Uterus (tissue), 4 donors: ENCODE measurements at places on chromosomes 3 and 15.

DNA sequence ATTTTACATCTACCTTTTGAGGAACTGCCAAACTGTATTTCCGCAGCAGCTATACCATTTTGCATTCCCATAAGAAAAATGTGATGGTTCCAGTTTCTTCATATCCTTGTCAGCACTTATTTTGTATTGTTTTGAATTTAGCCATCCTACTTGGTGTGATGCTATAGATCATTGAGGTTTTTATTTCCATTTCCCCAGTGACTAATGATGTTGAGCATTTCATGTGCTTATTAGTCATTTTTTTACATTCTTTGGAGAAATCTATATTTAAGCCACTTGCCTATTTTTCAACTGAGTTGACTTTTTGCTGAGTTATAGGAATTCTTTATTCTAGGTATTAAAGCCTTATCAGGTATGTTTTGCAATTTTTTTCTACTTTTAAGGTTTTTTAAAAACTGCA is 347.6 kb upstream of the RARB start:
- DNase-seq = no peak

DNA sequence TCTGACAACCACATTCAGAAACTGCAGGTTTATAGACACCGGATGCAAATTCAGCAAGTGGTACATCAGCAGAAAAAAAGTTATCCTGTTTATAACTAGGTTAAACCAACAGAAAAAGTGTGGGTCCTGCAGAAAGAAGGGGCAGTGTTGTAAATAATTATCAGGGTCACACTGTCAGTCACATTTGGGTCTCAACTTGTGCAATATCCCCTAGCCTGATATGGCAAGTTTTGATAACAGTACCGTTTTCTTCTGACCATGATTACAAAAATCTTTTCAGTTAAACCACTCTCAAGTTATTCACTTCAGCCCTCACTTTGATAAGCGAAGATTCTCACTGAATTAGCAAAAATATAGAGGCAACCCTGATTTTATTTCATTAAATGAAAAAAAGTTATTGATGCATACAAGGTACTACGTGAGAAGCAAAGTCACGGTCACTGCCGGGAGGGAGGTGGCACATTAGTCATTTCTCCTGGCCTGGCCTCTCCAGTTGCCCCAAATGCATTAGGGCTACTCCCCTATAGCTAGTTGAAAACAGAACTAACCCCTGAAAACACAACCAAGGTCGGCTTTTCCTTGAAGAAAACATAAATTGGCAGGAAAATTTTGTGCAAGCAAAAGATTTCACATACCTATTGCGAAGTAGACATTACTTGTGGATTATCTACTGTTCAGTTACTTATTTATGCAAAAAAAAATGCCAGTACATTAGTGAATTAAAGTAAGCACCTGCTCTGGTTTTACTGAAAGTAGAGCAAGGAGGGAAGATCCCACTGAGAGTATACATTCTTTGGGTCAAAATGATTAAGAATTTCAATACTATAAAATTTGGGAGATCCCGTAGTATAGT is 28.6 kb downstream of the IL5RA start:
- DNase-seq = no peak

DNA sequence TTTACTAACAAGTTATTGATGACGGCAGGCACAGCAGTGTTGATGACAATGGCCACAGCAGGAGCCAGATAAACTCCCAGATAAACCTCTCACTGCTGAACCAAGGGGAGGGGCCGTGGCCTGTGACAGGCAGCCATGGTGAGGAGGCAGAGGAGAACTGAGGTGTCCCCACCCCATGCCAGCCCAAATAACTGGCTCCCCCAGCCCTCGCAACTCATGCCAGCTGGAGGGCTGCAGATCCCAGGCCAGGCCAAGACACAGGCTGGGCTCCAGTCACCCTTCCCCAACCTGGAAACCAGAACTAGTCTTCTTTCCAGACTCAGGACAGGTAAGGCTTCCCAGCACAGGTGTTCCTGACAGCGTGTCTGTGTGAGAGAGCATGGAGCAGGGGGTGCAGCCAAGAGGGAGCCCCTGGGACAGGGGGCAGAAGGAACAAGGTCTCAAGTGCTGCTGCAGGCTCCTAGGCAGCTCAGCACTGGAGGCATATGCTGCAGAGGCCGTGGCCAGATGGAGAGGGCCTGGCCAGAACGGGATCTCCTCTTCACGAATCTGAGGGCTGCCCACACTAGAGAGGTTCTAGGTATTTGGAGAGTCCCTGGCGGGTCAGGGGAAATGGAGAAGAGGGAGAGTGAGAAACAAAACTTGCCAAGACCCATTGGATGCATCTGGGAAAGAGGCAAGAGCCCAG is 15.9 kb downstream of the PLA2G4F start:
- DNase-seq = no peak

- no peak for DNase-seq
These were observed 153.2 kb downstream of the UNC13C start for GRCh38 chr15:54131410-54131809.

GRCh38 chr3:13665582-13666226 is 116.8 kb downstream of the FBLN2 start:
- DNase-seq = no peak

- DNase-seq = no peak
These were observed 17.9 kb upstream of the TMCC1 start for GRCh38 chr3:129911261-129911861.

DNA sequence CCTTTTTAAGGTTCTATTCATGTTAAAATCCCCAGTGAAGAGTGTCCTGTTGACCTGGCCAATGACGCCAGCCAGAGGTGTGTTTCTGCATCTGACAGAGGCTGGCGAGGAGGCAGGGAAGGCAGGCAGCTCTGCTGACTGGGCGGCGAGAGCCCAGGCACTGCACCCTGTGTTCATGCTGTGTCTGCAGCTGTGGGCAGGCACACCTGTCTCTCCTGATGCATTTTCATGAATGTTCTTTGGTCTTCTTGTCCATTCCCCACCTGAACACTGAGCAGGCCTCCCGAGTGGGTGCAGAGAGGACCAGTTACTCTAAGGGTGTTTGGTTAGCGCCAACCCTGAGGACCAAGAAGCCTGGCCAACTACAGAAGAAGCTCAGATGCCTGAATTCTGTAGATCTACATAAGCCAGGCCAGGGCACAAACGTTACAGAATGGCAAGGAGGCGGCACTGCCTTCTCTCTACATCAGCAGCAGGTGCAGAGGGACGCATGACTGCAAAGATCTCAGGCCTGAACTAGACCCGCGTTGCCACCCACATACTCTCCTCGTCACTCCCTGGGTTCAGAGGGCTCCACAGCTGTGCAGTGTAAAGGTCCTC is 233.7 kb downstream of the OCA2 start:
- no peak for DNase-seq

DNA sequence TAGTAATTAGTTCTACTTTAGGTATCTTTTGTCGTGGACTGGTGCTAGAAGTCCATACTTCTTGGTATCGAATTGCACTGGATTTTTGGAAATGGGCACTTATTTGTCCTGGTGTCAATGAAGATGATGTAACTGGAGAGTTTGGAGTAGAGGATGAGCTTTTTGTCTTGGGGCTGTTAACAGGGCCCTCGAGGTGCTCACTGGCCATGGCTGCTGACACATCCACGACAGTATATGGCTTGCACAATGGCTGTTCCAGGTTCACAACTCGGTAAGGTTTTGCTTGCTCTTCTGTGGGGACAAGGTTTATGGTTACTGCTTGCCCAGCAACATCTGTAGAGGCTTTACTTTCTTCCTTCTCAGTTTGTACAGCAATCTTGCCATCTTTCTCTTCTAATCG is 109.4 kb upstream of the TSPAN3 start:
- no peak for DNase-seq

- DNase-seq = no peak
These were observed 385.4 kb upstream of the SEMA6D start for GRCh38 chr15:47331829-47332393.

- DNase-seq = no peak
These were observed 876.6 kb downstream of the TUSC7 start for GRCh38 chr3:117586161-117586560.

GRCh38 chr3:52563984-52564383 is 27.6 kb downstream of the UQCC5 start:
- DNase-seq = no peak

DNA sequence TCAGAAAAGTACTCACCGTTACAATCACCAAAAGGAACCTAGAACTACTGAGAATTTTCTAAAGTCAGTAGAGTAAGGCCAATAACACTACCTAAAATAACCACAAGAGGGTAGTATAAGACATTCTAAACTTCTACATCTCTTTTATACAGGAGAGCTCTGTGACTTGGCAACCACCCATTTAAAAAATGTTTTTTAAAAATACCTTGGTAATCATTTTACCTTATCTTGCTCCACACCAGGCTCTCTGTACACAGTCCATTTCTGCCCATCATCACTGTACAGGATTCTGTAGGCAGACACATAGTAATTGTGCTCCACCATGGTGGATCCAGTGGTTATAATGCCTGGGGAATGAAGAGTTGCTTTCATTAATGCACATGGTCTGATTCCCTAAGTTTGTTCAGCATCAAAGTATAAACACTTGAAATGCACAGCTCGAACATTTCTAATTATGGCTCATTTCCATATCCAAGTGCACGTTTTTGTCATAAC is 54.5 kb downstream of the ST3GAL6 start:
- DNase-seq = no peak

GRCh38 chr15:89171136-89172072 is 50.0 kb downstream of the RLBP1 start:
- DNase-seq = peak; percentile 37

GRCh38 chr3:18988614-18989229 is 159.6 kb upstream of the KCNH8 start:
- DNase-seq = no peak

DNA sequence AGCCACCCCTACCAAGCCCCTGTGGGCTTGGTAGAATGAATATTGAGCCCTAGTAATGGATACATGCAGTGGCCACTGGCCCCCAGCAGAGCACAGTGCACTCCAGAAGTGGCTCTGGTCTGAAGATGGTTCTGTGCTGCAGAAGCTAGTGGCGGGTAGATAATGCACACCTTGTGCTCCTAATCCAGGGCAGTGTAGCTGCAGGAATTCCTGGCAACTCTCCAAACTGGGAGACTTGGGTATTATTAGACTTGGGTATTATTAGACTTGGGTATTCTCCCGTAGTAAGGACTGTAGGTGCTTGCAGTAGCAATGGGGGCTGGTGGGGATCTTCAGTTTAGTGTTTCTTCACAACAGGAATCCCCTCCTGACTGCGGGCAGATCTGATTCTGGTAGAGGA is 34.7 kb downstream of the NUSAP1 start:
- no peak for DNase-seq

DNA sequence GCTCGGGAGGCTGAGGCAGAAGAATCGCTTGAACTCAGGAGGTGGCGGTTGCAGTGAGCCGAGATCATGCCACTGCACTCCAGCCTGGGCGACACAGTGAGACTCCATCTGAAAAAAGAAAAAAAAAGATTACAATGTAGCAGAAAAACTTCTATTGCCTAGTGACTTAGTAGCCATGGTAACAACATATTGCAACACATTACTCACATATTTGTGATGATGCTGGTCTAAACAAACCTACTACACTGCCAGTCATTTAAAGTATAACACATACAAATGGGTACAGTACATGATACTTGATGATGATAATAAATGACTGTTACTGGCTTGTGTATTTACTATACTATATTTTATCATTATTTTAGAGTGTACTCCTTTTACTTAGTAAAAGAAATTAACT is 125.6 kb downstream of the PLOD2 start:
- no peak for DNase-seq

DNA sequence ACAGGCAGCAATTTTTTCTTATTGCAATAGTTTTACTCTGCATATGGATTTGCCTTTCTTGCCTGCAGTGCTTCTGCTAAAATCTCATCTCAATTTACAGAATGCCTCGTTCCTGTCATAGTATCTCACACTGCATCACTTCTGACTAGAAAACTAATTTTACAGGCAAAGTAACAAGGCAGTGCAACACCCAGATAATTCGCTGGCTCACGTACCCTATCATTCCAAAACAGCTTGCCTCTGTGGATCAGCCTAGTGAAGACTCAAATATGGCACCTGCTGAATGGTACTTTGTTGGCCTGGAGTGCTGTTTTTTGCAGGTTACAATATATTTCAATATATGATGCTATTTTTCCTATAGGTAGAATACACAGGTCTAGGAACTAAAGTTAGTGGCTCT is 5.3 kb downstream of the EIF5A2 start:
- no peak for DNase-seq

- DNase-seq = no peak
These were observed 30.5 kb downstream of the RFTN1 start for GRCh38 chr3:16482770-16483531.

DNA sequence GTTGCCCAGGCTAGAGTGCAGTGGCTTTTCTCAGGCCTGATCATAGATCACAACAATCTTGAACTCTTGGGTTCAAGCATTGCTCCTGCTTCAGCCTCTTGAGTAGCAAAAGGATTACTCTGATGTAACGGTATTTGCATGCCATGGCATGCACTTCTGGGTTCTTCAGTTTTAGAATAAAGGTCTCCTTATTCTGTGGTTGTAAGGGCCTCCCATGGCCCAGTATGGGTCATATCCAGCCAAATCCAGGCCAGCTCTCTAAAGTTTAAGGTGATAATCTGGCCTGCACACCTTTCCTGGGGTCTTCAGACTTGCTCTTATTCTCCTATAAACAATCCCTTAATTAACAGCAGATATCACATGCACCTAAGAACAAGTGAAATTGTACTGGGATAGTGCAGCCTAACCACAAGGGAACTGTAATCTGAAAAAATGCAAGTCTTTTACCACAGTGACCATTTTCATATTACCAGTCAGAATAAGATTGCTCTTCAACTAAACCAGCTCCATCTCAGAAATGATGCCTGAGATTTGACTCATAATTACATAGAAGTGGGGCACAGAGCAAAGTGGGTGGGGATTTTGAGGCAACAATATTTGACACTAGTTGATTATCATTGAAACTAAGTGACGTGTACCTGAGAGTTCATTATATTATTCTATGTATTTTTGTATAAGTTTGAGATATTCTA is 25.4 kb downstream of the COMMD2 start:
- DNase-seq = no peak

DNA sequence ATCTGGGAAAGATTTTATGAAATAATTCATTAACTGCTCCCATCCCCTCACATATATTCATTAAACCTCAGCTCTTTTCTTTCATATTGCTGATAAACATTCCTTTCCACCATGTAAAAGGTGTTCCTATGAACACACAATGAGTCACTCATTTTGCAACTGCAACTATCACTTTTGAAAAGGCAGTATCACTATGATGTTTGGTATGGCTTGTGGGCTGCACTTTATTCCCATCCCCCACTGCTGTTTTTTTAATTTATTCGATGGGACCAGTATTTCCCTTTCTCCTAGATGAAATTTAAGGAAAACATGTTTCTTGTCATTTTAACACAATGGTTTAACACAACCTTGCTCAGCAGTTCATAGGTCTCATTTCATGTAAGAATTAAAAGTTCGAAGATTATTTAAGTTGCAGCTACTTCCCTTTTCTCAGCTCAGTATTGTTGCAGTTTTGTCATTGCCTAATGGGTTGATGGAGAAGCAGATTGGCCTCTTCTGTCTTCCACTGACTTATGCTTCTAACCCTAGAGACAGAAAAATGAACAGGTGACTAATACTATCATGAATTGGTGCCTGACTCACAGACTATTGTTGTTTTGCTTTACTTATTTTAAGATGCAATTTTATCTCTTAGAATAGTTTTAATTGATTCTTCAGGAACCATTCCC is 280.3 kb downstream of the ZPLD1 start:
- DNase-seq = no peak

GRCh38 chr3:11711876-11712275 is 68.2 kb upstream of the VGLL4 start:
- DNase-seq = no peak

GRCh38 chr15:25939122-25939521 is 76.0 kb upstream of the ATP10A start:
- DNase-seq = no peak
